ENCODE measurements at places on chromosomes 16 and 17.

DNA sequence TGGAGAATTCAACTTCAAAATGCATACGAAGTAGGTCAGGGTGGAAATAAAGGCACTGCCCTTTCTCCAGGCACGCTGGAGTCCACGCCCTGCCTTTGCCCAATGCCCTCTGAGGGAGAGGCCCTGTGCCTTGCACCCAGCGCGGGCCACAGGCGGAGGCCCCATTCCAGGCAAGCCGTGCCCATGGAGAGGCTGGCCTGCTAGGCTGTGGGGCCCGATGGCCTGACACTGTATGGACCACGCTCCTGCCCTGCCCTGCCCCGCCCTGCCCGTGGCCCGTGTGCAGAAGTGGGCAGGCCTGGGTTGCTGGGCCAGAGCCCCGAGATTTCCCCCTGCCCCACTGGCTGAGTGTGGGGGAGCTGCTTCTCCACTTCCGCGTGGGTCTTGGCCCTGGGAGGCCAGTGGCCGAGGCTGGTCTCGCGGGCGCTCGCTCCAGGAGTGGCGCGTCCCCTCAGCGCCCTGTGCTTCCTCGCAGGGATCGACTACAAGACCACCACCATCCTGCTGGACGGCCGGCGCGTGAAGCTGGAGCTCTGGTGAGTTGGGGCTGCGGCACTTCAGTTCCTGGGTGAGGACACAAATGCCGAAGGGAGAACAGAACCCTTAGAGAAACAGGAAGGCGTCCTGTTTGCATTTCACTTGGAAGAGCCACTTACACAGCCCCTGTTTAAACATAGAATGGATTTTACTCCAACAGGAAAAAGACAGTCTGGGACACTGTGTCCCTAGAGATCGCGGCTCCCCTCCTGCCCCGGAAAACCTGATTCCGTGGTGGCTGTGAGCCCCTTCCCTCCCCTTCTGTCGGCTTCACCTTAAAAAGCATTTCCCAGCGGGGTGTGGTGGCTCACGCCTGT, 13.8 kb upstream of the WFIKKN1 start:
- DNase-seq = no peak

DNA sequence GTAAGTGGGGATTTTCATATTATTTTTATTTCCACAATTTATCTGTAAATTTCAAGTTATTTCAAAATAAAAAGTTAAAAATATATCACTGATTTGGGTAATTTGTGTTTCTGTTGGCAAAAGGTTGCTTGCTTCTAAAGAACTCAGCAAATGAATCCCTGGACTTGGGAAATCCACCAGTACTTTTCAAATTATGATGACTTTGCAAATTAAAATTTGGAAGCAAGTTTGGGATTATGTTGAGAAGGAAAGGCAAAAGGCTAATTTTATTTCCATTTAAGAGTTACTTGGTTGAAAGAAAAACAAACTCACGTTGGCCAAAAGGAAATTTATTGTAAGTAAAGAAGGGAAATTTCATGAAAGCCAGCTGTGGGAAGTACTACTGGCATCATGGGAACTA, 220.3 kb downstream of the MAP2K6 start:
- DNase-seq = no peak

DNA sequence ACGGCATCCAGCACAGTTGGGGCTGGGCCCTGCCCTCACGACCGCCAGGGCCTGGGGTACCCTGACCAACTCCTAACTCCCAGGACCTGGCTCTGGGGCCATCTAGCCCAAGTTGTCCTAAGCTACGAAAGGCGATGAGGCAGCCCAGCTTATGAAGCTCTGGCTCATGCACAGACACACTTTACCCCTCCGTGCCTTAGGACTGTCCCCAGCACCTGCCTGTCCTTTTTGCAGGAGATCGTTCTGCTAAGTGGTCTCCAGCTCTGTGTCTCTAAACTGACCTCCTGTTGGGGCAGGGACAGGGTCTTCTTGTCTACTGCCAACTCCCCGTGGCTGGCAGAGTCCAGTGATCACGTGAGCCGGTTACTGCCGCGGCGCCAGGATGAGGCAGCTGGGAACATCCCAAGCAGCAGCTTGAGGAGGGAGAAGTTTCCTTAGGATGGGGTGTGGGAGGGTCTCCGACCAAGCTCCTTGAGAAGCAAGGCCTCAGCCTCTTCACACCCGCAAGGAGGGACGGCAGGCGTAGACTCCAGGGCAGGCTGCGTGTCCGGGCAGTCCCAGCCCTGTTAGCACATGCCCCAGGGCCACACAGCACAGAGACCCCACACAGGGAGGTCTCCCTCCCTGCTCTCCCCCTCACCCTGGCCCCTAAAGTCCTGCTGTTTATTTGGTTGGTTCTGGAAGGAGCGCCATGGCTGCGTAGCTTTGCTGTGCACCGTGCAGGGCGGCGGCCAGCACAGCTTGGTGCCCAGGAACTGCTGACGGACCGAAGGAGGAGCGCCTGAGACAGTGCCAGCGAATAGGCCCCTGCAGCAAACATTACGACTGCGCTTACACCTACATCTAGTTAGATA, 16.4 kb upstream of the METRNL start:
- no peak for DNase-seq

DNA sequence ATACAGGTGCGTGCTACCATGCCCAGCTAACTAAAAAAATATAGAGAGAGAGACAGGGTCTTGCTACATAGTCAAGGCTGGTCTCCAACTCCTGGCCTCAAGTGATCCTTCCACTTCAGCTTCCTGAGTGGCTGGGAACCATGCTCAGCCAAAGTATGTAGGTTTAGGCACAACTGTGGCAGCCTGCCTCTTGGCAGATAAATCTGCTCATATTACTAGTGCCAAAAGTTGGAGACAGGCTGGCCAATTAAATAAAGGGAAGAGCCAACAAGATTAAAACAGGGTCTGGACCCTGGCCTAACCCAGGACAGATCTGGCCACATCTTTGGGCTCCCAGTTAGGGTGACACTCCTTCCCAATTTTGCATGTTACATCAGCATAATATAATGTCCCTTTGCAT, 151.7 kb downstream of the CBLN1 start:
- no peak for DNase-seq

DNA sequence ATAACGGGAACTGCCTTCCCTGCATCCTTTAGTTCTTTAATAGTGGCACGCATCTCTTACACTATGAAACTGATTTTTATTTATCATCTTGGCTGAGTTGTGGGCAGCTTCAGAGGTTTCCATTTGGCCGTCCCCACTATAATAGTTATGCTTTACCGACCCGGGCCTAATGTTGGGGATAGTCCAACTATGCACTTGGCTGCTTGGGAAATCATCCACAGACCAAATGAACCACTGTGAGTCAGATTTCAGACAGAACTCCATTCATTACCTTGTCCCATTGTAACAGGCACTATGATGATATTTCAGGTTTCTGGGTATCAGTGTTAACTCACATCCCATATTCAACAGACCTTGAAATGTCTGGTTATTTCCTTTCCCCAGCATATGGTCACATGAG, 6.1 kb upstream of the SLFN5 start:
- DNase-seq = no peak

GRCh38 chr16:73768786-73769203, 527.8 kb upstream of the PSMD7 start:
- no peak for DNase-seq

DNA sequence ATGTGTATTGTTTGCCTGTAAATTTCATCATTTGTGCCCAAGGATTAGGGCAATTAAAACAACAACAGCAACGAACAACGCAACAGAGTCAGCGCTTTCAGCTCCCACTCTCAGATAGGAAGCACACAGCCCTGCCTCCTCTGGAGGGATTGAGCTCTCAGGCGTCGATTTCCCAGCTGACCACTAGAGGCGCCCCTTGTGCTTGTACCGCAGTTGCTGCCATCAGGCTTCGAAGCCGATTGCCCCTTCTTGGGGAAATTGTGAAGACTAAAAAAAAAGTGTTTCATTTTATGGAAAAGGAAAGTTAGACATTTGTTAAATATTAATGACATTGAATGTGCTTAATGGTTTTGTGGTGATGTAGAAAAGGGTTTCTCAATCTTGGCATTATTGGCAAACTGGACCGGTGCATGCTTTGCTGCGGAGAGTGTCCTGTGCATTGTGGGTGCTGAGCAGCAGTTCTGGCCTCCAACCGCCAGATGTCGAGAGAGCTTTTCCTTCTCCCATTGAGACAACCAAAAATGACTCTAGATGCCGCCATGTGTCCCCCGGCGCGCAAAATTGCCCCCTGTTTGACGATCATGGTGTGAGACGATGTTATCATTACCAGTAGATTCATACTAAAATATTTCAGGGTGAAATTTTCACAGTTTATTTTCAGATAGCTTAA, 650.4 kb upstream of the RBFOX1 start:
- peak; percentile 63 for DNase-seq

DNA sequence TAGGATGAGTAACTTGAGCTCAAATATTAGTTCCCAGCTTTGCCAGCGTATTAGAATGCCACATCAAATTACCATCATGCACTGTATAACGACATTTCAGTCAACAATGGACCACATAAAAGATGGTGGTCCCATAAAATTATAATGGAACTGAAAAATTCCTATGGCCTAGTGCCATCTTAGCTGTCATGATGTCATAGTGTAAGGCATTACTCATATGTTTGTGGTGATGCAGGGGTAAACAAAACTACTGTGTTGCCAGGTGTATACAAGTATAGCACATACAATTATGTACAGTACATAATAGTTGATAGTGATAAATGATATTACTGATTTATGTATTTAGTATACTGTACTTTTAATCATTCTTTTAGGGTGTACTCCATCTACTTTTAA, 54.4 kb upstream of the NETO2 start:
- peak; percentile 4 for DNase-seq

DNA sequence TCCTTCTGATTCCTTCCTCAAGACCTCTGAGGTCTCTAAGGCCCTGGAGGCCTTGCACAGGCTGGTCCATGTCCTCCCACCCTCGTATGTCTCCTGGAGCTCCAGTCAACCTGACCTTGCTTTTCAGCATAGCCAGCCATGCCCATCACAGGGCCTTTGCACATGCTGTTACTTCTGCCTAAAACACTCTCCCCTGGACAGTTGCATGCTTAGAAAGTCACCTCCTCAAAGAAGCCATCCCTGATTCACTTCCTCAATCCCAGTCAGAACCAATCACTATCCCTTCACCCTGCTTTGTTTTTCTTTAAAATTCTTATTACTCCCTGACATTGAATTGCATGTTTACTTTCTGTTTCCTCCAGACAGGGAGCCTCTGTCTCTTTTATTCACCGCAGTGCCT, 322.1 kb upstream of the CCL2 start:
- DNase-seq = no peak

DNA sequence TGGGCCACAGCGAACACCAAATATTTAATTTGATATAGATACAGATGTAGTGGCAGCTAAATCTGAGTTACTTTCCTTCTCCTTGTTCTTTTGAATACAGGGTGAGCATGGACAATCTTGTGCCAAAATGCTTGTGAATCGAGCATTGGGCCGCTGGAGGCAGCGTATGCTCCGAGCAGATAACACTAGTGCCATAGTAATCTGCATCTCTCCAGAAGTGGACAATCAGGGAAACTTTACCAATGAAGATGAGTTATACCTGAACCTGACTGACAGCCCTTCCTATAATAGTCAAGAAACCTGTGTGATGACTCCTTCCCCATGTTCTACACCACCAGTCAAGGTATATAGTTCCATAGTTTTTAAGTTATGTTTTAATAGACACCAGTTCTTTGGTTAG, 21.2 kb upstream of the BCAS3 start:
- DNase-seq = no peak

DNA sequence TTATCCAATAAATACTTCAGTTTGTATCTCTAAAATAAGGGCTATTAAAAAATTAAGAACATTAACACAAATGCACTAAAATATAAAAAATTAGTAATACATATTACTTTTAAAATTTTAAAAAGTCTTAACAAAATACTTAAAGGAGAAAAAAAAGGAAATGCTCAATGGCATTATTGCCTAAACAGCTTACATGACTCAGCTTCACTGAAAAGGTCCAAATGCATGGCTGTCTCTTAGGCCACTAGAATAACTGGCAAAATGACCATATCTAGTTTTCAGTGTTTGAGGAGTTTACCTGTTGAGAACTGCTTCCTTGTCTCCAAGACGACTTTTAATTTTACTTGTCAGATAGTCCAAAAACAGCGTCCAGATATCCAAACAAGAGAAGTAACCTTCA, 66.0 kb downstream of the XPO6 start:
- DNase-seq = no peak

- peak; percentile 18 for DNase-seq
These were observed 1.9 kb downstream of the PLEKHH3 start for GRCh38 chr17:42674755-42675347.

DNA sequence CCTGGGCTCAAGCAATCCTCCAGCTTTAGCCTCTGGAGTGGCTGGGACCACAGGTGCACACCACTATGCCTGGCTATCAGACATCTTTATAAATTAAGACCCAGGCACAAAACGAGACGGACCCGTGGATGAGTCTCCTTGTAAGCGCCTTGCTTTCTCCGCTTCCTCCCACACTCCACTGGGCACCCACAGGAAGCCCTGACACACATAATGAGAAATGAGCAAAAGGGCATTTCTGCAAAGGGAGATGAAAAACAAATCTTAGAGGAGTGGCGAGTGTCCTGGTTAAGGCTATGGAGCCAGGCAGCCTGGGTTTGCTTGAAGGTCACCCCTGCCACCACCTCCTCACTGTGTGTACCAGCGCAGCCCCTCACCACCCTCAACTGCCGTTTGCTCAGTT, 56.3 kb downstream of the XYLT1 start:
- DNase-seq = no peak

GRCh38 chr17:32264823-32265191, 825 bp upstream of the RHBDL3 start:
- DNase-seq = peak; percentile 61

GRCh38 chr16:79573884-79574283, 26.7 kb downstream of the MAF start:
- no peak for DNase-seq

GRCh38 chr17:823501-823902, 41.3 kb downstream of the MRM3 start:
- no peak for DNase-seq

DNA sequence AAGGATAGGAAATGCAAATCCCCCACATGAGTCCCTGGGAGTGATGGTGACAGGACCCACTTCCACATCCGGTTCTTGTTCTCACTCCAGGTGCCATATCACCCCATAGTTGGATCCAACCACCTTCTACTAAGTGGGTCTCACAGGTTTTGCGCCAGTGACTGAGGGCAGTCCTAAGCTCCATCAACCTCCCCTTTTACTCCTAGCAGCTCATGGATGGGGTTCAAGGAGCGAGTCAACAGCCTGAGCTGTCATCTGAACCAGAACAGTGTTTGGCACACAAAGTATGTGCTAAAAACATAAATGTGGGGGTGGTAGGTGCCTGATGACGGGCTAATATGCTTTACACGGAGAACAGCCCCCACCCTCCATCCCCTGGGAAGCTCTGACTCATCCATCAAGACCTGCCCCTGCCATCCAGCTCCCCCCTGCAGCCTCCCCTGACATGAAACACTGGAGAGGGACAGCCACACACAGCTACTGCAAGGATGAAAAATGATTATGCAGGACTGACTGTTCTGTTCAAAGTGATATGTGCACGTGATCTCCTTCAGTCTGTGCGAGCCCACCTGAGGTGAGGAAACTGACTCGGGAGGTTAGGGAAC, 143.2 kb upstream of the CDH5 start:
- no peak for DNase-seq

- no peak for DNase-seq
These were observed 149.1 kb downstream of the PRKCA start for GRCh38 chr17:66451188-66452149.

Measured in eye (tissue), 1 donor.